ENCODE measurements at places on chromosomes 2 and 18.

GRCh38 chr18:62486290-62486964, 36.4 kb upstream of the ZCCHC2 start:
- no peak for DNase-seq

- DNase-seq = no peak
These were observed 143.6 kb upstream of the TCF4 start for GRCh38 chr18:55731594-55732042.

GRCh38 chr2:105176429-105176828, 65.1 kb upstream of the GPR45 start:
- DNase-seq = no peak

DNA sequence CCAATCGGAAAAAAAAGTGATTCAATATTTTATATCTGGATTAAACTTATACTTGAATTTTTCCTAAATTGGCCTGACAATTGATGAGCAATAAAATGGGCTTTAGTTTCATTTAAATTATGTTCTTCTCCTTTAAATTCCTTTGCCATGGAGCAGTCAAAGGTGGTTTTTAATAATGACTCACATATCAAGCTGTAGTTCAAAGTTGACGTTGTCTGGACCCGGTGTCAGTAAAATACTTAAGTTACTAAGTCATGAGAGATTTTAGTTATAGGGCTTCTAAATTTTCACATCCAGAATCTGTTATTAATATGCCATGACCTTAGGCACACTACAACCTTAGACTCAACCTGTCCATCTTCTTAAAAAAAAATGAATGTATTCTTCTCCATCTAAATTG, 62.5 kb downstream of the CDH2 start:
- DNase-seq = no peak

- peak; percentile 44 for DNase-seq
These were observed 2.6 kb downstream of the ZNF521 start for GRCh38 chr18:25349131-25349925.

GRCh38 chr2:158380746-158381145, 75.8 kb downstream of the CCDC148 start:
- no peak for DNase-seq
